ENCODE measurements at places on chromosomes 12 and 14.

- no peak for DNase-seq
These were observed 19.3 kb downstream of the SLC35F4 start for GRCh38 chr14:57846596-57846995.

DNA sequence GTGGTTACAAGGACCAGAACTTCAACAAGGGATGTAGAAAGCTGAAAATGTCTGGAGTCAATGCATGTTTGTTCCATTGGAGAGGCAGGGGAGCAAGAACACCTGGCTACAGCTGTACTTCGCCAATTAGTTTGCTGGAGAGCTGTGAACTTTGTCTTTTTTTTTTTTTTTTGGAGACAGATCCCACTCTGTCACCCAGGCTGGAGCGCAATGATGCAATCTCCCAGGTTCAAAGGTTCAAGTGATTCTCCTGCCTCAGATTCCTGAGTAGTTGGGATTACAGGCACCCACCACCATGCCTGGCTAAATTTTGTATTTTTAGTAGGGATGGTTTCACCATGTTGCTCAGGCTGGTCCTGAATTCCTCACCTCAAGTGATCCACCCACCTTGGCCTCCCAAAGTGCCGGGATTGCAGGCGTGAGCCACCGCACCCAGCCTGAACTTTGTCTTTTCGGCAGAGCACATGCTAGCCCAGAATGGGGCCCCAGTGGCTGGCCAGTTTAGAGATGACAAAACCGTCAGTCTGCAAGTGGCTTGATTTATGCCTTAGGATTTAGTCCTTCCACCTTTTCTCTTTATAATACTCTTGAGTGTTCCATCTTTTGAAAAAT is 55.5 kb downstream of the AVPR1A start:
- no peak for DNase-seq

DNA sequence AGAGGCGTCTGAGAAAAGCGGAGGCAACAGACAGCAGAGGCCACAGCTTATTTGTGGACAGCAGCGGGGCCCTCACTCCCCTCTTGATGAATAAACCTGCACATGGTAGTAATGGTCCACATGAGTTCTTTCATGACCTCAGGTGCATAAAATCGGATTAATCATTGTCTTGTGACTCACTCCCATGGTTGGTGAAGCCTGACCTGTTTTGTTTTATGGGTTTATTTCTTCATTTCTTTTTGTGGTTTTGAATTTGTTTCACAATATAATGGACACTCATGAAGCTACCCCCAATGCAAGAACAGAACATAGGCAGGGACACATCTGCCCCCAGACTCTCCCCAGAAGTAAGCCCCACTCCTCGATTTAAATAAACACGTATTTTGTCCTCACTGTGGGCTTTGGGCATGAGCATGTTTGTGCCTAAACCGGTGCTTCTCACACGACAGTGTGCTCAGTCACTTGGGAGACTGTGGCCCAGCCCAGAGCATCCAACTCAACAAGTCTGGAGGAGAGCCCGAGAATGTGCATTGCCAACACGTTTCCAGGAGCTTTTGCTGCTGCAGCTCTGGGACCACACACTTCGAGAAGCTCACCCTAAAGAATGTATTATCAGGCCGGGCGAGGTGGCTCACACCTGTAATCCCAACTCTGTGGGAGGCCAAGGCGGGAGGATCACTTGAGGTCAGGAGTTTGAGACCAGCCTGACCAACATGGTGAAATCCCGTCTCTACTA is 116.1 kb downstream of the SCARB1 start:
- DNase-seq: no peak

DNA sequence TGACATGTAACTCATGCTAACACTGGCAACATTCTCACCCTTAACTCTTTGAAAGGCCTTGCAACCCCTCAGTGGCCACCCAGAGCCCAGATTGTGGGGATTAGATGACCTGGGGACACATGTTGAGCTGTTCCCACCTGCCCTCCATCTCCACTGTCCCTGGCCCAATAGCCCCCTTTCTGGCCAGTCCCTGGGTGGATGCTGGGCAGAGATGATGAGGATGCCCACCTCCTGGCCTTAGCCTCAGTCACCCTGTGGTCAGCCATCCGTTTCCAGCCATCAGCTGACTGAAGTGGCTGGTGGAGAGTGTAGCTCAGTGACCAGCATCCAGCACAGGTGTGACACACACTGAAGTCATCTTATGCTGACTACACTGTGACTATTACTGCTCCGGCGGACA is 4.7 kb downstream of the ANHX start:
- DNase-seq: no peak

DNA sequence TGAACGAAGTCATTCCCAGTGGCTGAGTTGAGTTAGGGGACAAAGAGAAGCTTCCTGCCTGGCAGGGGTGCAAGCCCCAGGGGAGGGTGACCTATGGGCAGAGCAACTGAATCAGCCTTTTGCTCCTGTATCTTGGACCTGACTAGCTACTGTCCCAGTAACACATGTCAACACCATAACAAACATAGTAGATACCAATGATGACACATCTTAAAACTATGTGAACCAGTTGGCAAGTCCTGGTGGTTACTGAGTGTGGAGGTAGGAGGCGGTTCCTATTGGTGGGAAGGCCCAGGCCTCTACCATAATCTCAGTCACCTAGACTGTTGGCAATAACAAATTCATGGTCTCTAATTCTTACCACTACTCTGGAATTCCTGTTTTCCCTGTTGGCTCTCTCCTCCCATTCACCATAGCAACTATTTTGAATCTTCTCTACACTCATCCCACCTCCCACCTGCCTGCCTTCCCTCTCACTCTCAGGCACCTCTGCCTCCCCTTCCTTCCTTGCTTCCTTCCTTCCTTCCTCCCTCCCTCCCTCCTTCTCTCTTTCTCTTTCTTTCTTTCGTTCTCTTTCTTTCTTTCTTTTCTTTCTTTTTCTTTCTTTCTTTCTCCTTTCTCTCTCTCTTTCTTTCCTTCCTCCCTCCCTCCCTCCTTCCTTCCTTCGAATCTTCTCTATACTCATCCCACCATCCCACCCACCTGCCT is 8.1 kb upstream of the P2RX7 start:
- DNase-seq: no peak

DNA sequence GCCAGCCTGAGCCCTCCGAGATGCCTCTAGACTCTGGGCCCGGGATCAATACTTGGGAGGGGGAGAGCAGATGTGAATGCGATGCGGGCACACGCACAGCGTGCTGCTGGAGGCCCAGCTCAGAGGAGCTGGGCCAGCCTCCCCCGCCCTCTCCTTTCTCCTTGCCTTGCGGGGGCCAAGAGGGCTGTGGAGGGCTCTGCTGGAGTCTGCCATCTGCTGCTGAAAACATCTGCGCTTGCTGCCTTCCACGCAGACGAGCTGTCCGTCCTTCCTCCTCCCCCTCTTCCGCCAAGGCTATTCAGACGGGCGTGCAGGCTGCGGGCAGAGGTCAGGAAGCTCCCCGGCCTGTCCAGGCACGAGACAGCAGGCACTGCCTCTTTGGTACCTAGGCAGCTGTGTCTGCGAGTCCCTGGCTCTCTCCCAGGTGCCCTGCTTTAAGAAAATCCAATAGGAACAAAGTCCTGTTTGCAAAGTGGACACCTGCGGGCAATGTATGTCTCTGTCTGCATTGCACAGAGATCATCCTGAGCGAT is 75.2 kb downstream of the SPRING1 start:
- no peak for DNase-seq

Data from stimulated activated CD8-positive, alpha-beta memory T cell treated with anti-CD3 and anti-CD28 coated beads, Interleukin-15, amount 100 ng/mL, for 4 hours (primary cell).